NCI-H2081 (cell line): ENCODE measurements at places on chromosomes 1 and 21.
A peak's percentile ranks its signal among the peaks of the same experiment; 100 is the strongest.

DNA sequence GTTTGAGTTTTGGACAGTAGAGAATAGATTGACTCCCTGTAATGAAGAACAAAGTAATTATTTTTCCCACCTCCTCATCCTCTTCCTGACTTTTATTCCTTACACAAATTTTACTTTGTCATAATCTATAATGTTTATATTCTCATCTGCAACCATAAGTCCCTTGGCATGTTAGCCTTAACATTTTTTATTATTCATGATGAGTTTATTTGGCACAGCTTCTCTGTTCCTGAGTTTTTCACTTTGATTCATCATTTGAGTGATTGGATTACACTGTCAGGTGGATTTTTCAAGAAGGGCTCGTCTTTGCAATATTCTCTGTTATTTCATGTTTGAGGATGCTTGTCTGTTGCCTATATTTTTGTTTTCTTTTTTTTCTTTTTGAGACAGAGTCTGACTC lies 35.7 kb downstream of the TNFRSF8 start:
- DNase-seq = no peak

- peak; percentile 90 for DNase-seq
Measured at GRCh38 chr1:216600730-216601609, 122.3 kb downstream of the ESRRG start.

GRCh38 chr1:189874715-189875435 lies 602.8 kb downstream of the BRINP3 start:
- no peak for DNase-seq

DNA sequence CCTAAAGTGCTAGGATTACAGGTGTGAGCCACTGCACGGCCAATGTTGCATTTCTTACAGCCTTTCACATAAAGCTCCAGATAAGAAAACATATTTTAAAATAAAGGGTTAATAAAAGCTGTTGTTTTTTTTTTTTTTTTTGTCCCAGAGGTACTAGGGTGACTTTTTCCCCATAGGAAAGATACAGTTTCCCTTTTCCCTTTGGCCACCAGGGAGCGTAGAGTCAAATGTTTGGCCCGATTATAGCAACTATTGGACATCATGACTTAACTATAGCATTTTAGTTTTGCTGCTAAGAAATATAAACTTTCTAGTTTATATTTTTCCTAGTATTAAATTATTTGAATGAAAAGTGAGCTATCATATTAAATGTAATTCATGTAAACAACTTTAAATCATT lies 31.4 kb downstream of the GRIK3 start:
- DNase-seq = no peak

- DNase-seq = no peak
Measured at GRCh38 chr1:111213412-111213811, 13.0 kb upstream of the DENND2D start.

GRCh38 chr21:45845770-45846090 lies 135.8 kb upstream of the COL6A1 start:
- no peak for DNase-seq

- no peak for DNase-seq
Measured at GRCh38 chr1:17601643-17602382, 62.3 kb downstream of the ARHGEF10L start.

DNA sequence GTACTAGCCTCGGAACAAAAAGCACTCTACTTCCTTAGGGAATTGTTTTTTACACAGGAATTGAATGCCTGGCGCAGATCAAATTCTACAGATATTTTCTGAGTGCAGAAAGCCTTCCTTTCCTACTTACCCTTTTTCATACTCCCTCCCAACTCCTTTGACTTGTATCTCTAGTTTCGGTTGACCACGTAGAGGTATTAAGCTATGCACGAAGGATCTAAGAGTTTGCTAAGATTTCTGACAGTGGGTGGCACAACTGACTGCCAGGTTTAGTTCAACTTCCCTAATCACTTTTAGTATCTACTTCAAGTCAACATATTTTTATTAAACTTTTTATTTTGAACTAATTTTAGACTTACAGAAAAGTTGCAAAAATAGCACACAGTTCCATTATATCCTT lies 5.0 kb downstream of the TOR1AIP2 start:
- no peak for DNase-seq

- DNase-seq = no peak
Measured at GRCh38 chr1:118918230-118918939, 69.8 kb downstream of the TBX15 start.

DNA sequence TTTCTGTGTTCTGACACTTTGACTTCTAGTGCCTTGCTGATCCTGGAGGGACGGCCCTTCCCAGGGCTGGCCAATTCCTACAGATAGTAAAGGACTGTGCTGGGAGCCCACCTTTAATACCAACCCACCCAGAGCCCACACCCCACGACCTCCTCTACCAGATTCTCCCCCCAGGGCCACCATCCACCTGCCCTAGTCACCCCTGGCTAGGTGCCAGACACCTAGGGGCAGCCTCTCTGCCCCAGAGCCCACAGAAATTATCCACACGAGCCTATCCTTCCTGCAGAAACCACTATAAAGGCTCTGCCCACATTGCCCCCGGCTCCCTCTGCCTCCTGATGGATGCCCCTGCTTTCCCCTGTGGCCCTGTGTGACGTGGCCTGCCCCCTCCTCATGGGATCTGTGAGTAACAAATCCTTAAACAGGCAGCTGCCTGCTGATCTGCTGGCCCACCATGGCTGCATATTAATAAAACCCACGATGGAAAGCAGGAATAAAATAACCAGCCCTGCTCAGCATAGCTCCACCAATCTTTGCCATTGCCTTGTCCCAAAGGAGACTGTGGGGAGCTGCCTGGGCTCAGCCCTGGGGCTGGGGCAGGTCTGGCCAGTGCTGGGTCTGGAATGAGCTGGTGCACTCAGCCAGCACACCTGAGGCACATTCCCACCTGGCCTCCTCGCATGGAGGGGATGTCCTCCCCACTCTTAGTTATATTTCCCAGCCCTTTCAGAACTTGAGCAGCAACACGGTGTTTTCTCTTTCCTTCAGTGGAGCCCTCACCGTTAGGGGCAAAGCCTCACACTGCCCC lies 488.5 kb downstream of the NPHP4 start:
- DNase-seq = no peak

DNA sequence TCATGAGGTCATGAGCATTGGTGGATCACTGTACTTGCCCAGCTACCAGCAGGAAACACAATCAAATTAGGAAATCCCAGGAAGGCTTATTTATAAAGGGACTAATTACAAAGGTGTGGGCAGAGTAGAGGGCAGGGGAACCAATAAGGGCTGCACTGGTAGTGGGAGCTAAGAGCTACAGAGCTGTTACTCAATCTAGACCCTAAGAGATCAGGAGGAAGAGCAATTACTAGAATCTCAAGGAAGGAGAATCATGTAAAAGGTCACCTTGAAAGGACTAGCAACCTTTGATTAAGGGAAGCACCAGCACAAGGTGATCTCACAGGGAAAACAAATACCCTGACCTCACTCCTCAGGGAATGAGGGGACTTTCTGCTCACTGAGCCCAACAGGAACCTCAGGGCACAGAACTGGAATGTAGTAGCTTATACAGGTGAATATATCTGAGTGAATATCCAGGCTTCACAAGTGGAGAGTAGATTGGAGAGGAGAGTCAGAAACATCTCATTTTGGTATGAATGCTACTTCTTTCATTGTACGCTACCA lies 66.8 kb downstream of the SAMSN1 start:
- DNase-seq = no peak

DNA sequence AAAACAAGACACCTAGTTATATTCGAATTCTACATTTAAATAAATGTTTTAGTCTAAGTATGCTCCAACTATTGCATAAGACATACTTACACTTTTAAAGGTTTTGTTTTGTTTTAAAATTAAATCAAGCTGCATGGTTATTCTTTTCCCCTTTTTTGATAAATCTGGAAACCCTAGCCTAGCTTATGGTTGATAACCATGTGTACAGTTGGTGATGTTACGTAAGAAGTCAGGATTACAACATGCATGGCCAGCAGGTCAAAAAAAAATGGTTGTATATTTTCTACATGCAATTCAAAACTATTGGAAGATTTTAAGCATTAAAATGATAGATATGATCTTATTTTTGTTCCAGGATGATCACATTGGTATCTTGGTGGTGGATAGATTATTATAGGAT lies 1600.6 kb downstream of the PLA2G4A start:
- DNase-seq = no peak

GRCh38 chr1:56330391-56331026 lies 248.9 kb downstream of the PLPP3 start:
- DNase-seq = no peak

DNA sequence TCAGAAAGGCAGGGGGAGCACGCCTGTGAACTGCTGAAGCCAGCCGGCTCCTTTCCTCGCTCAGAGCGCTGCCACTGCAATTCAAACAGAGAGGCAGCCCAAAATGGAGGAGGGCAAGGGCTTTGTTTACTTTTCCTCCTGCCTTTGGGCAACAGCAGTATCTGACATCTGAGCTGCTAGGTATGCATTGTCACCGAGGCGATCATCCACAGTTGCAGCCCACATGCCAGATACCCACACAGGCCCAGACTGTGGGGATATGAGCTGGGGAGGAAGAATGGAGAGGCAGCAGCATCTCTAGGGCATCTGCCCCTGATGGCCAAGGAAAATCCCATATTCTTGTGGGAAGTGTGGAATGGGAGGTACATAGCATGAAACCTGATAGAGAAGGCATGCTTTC lies 357.1 kb downstream of the BARHL2 start:
- DNase-seq = no peak

- no peak for DNase-seq
Measured at GRCh38 chr1:203565049-203565448, 61.6 kb upstream of the ATP2B4 start.

DNA sequence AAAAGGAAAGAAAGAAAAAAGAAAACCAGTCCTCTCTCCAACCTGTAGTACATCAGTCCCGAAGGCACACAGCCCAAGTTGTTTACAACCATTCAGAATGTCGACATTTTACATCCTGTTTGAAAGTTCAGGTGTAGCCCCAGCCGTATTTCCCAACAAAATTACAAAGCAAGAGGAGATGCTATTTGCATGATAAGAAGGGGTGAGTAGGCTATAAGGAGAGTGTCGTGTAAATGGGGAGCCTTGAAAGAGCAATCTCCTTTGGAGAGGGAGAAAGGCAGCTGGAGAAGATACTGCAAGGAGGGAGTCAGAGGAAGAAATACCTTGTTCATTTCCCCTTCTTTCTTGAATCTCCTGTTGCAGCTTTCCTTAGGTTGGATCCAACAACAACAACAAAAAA lies 35.5 kb upstream of the DENND1B start:
- no peak for DNase-seq

GRCh38 chr1:110746644-110747259 lies 72.0 kb upstream of the KCNA3 start:
- no peak for DNase-seq

- no peak for DNase-seq
Measured at GRCh38 chr1:237287876-237288521, 246.0 kb downstream of the RYR2 start.

DNA sequence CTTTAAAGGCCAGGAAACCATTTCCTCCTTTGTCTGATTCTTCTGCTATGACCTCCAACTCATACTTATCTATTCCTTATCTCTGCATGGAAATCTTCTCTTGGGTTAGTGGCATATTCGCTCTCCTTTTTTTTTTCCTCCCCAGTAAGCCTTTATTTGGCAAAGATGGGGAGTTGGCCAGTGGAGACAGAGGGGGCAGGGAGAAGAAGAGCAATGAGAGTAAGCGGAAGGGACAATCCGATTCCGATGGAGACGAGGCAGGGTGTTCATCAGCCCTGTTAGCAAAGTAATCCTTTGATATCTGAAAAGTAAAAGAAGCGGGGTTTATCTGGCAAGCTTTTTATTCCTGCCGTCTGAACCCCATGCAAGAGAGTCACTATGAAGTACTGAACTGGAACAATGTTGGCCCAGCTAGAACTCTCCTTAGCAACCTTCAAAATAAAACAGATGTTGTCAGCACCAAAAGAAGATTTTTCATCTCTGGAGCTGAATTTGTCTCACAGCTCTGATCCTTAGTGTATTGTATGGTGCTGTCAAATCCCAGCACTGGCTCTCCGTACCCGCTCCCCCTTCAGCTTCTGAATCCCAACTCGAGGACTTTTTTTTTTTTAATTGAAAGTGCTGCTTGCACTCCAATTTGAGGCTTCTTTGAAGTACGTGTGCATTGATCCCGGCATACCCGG lies 40.9 kb downstream of the PTGFRN start:
- no peak for DNase-seq
